ENCODE measurements at places on chromosomes 5 and 9. TPM values are rescaled to one million over a fixed set of nuclear protein-coding genes. Genes with fewer than 3 reads are reported as not detected.
A peak's percentile ranks its signal among the peaks of the same experiment; 100 is the strongest.

Gene CAMSAP1
- 66.5 TPM for total RNA-seq

Gene RORB
- 58.9 TPM for total RNA-seq

Gene CDKN2B
- total RNA-seq = 3.2 TPM

Gene DNAH5
- total RNA-seq = 2.8 TPM

Gene NXNL2
- 1.2 TPM for total RNA-seq

Gene RASA1
- total RNA-seq = 56.3 TPM

Gene CCL27
- 2.7 TPM for total RNA-seq

GRCh38 chr9:115591584-115591984 lies 473.6 kb upstream of the TNC start:
- DNase-seq = no peak

GRCh38 chr5:139903795-139904565 lies 108.4 kb downstream of the PSD2 start:
- DNase-seq = peak; percentile 38

DNA sequence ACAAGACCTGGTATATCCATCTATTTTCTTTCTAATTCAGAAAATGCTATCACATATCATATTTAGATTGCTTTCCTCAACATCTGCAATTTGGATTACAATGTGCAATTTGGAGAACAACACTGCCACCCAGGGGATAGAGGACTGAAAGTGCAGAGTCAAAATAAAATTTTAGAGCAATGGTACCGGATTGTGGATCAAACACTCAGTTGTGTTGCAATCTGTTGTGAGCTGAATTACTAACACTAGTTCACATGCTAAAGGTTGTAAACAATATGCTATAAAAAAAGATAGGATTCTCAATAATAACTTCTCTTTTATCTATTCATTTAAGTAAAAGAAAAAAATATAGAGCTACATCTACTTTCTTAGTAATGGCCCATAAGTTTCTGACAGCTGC lies 11.9 kb upstream of the SRFBP1 start:
- DNase-seq = peak; percentile 30

DNA sequence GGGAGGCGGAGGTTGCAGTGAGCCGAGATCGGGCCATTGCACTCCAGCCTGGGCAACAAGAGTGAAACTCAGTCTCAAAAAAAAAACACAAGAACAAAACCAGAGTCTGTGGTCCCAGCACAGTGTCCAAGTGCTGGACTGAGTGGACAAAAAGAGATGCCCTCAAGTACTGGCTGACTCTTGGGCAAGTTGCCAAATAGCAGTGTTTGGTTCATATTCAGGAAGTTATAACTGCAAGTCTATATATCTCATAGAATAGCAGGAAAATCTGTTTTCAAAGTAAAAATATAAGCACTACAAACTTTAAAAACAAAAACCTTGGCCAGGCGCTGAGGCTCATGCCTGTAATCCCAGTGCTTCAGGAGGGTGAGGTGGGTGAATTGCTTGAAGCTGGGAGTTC lies 7.3 kb downstream of the HABP4 start:
- no peak for DNase-seq

DNA sequence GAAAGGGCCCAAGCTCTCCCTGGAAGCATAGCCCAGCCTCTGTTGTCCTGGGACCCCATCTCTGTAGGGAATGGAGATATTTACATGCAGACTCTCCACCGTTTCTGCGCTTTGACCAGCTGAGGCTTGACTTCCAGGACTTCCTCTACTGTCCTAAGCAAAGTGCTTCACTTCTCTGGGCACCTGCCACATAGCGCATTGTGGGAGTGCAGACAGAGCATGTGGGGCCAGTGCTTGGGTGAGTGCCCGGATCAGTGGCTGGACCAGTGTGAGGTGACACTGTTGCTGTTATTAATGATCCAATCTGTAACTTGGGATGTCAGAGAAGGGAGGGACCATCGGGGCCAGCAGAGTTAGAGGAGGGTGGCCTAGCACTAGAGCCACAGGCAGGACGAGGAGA lies 10.5 kb downstream of the CXCL14 start:
- no peak for DNase-seq

- DNase-seq = no peak
Observed at GRCh38 chr9:134539586-134540194, 101.9 kb upstream of the COL5A1 start.

- no peak for DNase-seq
Observed at GRCh38 chr9:116288658-116289057, 135.1 kb downstream of the PAPPA start.

- no peak for DNase-seq
Observed at GRCh38 chr5:72266862-72267261, 53.2 kb downstream of the MRPS27 start.

DNA sequence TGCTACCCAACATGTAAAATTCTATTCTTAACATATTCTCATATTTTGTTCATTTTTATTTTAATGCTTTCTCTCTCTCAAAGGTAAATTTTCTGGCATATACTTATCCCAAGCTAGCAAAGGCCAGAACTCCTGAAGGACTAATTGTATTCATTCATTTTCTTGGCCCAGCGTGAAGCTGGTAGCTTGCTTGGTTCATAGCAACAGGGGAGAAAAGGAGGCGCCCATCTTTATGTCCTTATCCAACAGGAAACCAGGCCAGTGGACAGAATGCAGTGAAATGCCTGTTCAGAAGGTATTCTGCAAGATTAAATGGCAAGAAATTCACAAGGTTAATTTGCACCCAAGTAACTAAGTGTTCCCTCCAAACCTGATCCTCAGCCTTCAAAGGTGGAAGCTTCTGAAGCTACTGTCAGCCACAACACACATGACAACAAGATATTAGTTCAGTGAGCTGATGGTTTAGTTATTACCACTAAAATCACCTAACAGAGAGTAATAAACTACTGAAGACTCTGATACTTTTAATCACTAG lies 5.6 kb downstream of the EFNA5 start:
- no peak for DNase-seq

DNA sequence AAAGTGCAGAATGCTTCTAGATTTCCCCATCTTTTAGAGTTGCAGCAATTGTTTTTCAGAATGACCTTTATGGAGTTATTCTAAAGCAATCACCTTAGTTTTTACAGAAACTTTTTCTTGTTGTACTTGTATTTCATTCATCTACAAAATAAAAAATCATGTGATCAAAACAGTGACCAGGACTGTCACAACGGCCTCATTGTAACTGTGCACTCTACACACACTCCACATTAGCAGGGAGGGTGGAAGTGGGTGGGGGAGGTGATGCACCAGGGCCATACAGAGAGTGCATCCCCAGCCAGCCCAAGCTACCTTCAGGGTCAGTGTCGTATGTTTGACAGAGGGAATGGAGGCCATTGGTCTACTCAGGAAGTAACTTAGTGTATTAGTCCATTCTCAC lies 26.9 kb downstream of the EGFLAM start:
- peak; percentile 58 for DNase-seq

DNA sequence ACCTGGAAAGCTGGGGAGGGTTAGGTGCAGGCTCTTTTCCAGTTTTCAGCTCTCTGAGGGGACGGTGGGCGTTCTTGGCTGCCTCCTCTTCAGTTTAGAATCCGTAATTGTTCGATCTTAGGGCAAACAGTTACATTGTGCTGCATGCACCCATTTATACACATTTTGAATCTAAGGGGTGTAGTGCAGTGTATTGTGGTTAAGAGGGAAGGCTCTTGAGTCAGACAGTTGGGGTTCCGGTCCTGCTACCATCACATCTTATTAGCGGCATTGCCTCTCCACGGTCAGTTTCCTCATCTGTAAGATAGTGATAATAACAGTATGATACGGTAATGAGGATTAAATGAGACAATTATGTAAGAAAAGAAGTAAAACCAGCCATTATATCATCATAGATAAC lies 625 bp downstream of the EXOSC2 start:
- no peak for DNase-seq

GRCh38 chr5:170305016-170305645 lies 7.6 kb upstream of the LCP2 start:
- no peak for DNase-seq

GRCh38 chr5:93681432-93681831 lies 60.0 kb downstream of the POU5F2 start:
- DNase-seq = no peak

Data from dorsolateral prefrontal cortex (tissue), 122 donors.